ENCODE measurements at places on chromosomes 4 and X. TPM values are rescaled to one million over a fixed set of nuclear protein-coding genes. Genes with fewer than 3 reads are reported as not detected.

GRCh38 chr4:79065262-79065661 is 126.0 kb upstream of the PAQR3 start:
- H3K4me1 ChIP-seq = no peaks in the 10 kb centered on the region
- no peak for DNase-seq
- no peaks in the 10 kb centered on the region for H3K27me3 ChIP-seq
- no peak overlapping the region for H3K27ac ChIP-seq
- no peaks in the 10 kb centered on the region for H3K36me3 ChIP-seq

- no peak overlapping the region for H3K27ac ChIP-seq
- H3K4me3 ChIP-seq = no peak overlapping the region
- DNase-seq = peak; percentile 29
- peaks cover 66% of the 10 kb centered on the region for H3K36me3 ChIP-seq
Observed at GRCh38 chrX:1388651-1389050, 3.3 kb downstream of the SLC25A6 start.

DNA sequence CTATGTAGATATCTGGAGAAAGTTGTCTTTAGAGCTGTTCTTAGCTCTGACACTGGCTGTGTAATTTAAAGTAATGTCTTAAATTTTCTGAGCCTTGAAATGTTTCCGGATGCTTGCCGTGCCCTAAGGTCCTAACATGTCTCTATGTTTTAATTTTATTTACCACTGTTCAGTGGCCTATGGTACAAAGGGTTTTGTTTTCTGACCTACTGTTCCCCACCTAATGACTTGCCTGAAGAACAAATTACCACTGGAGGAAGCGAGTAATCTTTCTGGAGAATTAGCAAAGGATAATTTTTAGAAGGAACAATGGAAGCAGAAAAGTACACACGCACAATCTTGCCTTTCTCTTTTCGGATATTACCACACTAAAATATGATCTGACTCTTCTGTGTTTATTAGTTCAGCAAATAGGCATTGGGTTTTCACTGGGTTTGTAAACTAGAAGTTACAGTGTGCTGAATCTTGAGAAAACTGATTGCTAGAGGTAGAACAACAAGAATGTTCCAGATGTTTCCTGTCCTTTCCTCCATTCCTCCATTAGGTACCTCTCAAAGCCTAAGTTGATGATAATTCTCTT is 435.9 kb downstream of the PACRGL start:
- DNase-seq = no peak
- H3K27ac ChIP-seq = no peak overlapping the region
- no peaks in the 10 kb centered on the region for H3K4me1 ChIP-seq
- H3K36me3 ChIP-seq = no peaks in the 10 kb centered on the region

DNA sequence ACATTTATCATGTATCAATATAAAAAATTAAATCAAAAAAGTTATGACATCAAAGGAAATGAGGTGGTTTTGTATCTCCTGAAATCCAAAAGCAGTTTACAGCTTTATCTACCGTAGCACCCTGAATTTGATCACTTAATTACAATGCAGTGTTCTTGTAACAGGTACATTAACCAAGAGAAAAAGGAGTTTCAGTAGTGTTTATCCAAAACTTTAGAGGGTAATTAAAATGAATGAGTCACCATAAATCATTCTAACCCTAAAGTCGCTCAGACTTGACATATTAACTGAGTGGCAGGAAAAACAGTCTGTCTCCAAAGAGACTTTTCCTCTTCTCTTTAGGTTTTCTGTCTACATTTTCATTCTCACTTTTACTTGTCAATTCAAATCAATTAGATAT is 907.6 kb upstream of the EPHA5 start:
- H3K4me1 ChIP-seq = no peaks in the 10 kb centered on the region
- no peak overlapping the region for H3K27ac ChIP-seq
- H3K27me3 ChIP-seq = no peaks in the 10 kb centered on the region
- no peak overlapping the region for H3K4me3 ChIP-seq

The COL4A6 gene
- 1.8 TPM for total RNA-seq

The FGF13 gene
- total RNA-seq = 3.2 TPM
